ENCODE measurements at places on chromosomes 2 and 18.

GRCh38 chr2:101401326-101401665, 14.0 kb upstream of the CREG2 start:
- DNase-seq, result no peak
- H3K36me3 ChIP-seq, result 0 out of 2 replicates have a peak, but pooled peaks cover 6% of the 10 kb centered on the region
- no peak overlapping the region for H3K4me3 ChIP-seq
- H3K4me1 ChIP-seq, result peaks cover 9% of the 10 kb centered on the region

GRCh38 chr18:43627848-43628530, 350.7 kb upstream of the SYT4 start:
- no peak for DNase-seq
- no peaks in the 10 kb centered on the region for H3K36me3 ChIP-seq
- H3K4me1 ChIP-seq, result no peaks in the 10 kb centered on the region
- no peak overlapping the region for H3K27ac ChIP-seq
- no peaks in the 10 kb centered on the region for H3K27me3 ChIP-seq

GRCh38 chr2:15664273-15665066, 72.8 kb downstream of the DDX1 start:
- H3K4me3 ChIP-seq, result no peak overlapping the region
- peaks cover under 1% of the 10 kb centered on the region for H3K27me3 ChIP-seq
- no peak overlapping the region for H3K27ac ChIP-seq
- no peaks in the 10 kb centered on the region for H3K36me3 ChIP-seq

DNA sequence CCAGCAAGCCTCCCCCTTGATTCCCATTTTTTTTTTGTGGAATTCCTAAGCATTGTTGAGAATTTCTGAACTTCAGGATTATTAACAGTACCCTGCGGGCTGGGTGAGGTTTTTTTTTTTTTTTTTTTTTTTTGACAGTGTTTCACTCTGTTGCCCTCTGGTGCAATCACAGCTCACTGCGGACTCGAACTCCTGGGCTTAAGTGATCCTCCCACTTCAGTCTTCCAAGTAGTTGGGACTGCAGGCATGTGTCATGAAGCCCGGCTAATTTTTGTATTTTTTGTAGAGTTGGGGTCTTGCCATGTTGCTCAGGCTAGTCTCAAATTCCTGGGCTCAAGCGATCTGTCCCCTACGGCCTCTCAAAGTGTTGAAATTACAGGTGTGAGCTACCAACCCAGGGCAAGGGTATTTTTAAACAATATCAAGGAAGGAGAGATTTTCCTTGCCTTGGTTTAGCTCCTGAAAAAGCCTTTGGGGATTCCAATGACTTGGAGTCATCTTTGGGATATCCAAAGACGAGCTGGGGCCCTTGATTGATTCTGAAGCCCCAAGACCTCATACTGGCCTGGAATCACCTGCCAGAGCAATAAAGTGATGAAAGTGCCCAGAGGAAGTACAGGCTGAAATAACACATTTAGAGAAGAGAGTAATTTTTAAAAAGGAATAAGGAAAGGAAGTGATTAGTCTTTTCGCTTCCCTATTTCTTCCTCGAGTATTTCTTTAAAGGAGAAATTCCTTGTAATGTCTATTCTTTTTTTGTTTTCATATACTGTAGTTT, 240.2 kb downstream of the TGIF1 start:
- peaks cover 24% of the 10 kb centered on the region for H3K4me1 ChIP-seq
- no peaks in the 10 kb centered on the region for H3K36me3 ChIP-seq
- H3K4me3 ChIP-seq, result no peak overlapping the region
- DNase-seq, result no peak
- no peaks in the 10 kb centered on the region for H3K27me3 ChIP-seq

- H3K4me1 ChIP-seq, result peaks cover 12% of the 10 kb centered on the region
- H3K27ac ChIP-seq, result no peak overlapping the region
- H3K36me3 ChIP-seq, result no peaks in the 10 kb centered on the region
- no peak overlapping the region for H3K4me3 ChIP-seq
- peak; percentile 45 for DNase-seq
- no peaks in the 10 kb centered on the region for H3K27me3 ChIP-seq
These were observed 167.1 kb downstream of the ESCO1 start for GRCh38 chr18:21433436-21433835.
